ENCODE measurements at places on chromosomes 16 and 17. TPM values are rescaled to one million over a fixed set of nuclear protein-coding genes. Genes with fewer than 3 reads are reported as not detected.

SYCE1L gene
- total RNA-seq = not detected

- no peak overlapping the region for H3K4me3 ChIP-seq
- H3K27ac ChIP-seq = no peak overlapping the region
- H3K27me3 ChIP-seq = no peaks in the 10 kb centered on the region
- H3K36me3 ChIP-seq = peaks cover 3% of the 10 kb centered on the region
These were observed 11.4 kb downstream of the FAM117A start for GRCh38 chr17:49752508-49752907.

GRCh38 chr16:4323845-4324488, 8.1 kb downstream of the GLIS2 start:
- H3K4me1 ChIP-seq = peaks cover 92% of the 10 kb centered on the region
- DNase-seq = peak; percentile 82
- H3K36me3 ChIP-seq = no peaks in the 10 kb centered on the region
- H3K27ac ChIP-seq = peak overlapping the region; percentile 95

DNA sequence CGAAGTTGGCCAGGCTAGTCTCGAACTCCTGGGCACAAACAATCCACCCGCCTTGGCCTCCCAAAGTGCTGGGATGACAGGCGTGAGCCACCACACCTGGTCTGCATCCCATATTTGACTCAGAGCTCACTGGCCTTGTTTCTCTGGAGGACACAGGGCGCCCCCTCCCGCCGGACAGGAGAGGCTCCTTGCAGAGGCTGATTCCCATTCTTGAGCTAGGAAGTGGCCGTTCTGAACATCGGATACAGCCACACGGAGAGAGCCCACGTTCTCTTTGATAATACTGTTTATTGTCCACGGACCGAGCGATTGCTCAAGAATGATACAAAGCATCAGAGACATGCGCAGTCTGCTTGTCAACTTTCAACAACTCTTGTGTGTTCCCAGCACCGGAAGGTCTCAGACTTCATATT, 12.1 kb upstream of the USP36 start:
- no peaks in the 10 kb centered on the region for H3K36me3 ChIP-seq
- H3K27me3 ChIP-seq = no peaks in the 10 kb centered on the region
- H3K4me3 ChIP-seq = no peak overlapping the region
- no peaks in the 10 kb centered on the region for H3K4me1 ChIP-seq
- no peak overlapping the region for H3K27ac ChIP-seq
- no peak for DNase-seq

GRCh38 chr16:80191928-80192327, 348.9 kb upstream of the DYNLRB2 start:
- no peak for DNase-seq
- H3K27me3 ChIP-seq = no peaks in the 10 kb centered on the region
- H3K27ac ChIP-seq = no peak overlapping the region
- H3K36me3 ChIP-seq = no peaks in the 10 kb centered on the region
- H3K4me3 ChIP-seq = no peak overlapping the region
- no peaks in the 10 kb centered on the region for H3K4me1 ChIP-seq

DNA sequence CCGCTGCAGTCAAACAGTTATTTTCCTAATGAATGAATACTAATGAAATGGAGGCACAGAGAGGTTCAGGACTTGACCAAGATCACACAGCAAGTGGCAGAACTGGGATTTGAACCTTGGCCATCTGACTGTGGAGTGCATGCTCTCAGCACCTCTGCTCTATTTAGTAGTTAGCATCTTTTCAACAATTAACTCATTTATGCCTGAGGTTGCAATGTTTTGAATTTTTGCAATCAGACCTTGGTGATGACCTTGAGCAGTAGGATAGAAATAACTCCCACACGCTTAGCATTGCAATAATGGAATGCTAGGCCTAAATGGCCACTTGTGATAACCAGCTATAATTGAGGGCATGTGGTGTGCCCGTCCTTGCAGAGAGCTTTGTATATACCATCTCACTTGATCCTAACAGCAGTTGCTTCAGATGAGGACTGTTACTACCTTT, 31.0 kb downstream of the NAGPA start:
- H3K27me3 ChIP-seq = no peaks in the 10 kb centered on the region
- DNase-seq = no peak
- H3K36me3 ChIP-seq = no peaks in the 10 kb centered on the region

DNA sequence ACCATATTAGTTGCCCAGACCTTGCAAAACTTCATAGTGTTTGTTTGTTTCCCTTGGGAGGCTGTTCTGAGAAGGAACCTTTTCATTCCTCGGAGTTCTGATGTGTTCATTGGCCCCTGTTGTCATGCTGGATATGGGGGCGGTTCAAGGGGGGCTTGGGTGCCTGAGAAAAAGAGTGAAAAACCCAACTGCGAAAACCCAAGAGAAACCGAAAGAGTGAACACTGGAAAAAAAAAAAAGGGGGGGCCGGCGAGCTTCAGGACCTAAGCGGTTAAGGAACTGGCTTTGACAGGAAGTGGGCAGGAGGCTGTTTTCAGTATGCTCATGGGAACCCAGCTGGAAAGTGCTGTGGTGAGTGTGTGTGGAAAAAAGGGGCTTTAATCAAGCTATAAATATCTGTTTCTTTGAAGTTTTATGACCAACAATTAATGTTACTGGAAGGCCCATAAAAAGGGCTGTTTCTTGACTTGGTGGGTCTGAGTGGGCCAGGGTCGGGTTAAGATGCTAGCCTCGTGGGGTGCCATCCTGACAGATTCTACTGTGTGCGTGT, 510.7 kb downstream of the MAF start:
- H3K4me1 ChIP-seq = peaks cover 6% of the 10 kb centered on the region
- H3K36me3 ChIP-seq = no peaks in the 10 kb centered on the region
- H3K27me3 ChIP-seq = no peaks in the 10 kb centered on the region
- no peak for DNase-seq

DNA sequence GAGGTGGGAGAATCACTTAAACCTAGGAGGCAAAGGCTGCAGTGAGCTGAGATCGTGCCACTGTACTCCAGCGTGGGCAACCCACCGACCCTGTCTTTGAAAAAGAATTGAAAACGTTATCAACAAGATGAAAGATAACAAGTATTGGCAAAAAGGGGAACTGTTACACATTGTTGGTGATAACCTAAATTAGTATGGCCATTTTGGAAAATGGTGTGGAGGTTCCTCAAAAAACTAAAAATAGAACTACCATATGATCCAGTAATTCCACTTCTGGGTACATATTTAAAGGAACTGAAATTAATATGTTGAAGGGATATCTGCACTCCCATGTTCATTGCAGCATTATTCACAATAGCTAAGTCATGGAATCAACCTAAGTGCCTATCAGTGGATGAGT, 61.0 kb downstream of the ABHD15 start:
- H3K36me3 ChIP-seq = peaks cover 22% of the 10 kb centered on the region
- no peak for DNase-seq
- no peak overlapping the region for H3K27ac ChIP-seq
- H3K4me3 ChIP-seq = no peak overlapping the region
- no peaks in the 10 kb centered on the region for H3K27me3 ChIP-seq

DNA sequence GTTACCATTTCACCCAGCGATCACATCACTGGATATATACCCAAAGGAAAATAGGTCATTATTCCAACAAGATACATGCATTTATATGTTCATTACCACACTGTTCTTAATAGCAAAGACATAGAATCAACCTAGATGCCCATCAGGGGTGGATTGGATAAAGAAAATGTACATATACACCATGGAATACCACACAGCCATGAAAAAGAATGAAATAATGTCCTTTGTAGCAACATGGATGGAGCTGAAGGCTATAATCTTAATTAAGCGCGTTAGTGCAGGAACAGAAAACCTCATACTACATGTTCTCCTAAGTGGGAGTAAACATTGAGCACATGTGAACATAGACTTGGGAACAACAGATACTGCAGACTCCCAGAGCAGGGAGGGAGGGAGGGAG, 18.6 kb downstream of the CNTROB start:
- no peaks in the 10 kb centered on the region for H3K27me3 ChIP-seq
- H3K4me3 ChIP-seq = no peak overlapping the region
- no peak for DNase-seq
- H3K36me3 ChIP-seq = peaks cover 23% of the 10 kb centered on the region
- no peak overlapping the region for H3K27ac ChIP-seq

DNA sequence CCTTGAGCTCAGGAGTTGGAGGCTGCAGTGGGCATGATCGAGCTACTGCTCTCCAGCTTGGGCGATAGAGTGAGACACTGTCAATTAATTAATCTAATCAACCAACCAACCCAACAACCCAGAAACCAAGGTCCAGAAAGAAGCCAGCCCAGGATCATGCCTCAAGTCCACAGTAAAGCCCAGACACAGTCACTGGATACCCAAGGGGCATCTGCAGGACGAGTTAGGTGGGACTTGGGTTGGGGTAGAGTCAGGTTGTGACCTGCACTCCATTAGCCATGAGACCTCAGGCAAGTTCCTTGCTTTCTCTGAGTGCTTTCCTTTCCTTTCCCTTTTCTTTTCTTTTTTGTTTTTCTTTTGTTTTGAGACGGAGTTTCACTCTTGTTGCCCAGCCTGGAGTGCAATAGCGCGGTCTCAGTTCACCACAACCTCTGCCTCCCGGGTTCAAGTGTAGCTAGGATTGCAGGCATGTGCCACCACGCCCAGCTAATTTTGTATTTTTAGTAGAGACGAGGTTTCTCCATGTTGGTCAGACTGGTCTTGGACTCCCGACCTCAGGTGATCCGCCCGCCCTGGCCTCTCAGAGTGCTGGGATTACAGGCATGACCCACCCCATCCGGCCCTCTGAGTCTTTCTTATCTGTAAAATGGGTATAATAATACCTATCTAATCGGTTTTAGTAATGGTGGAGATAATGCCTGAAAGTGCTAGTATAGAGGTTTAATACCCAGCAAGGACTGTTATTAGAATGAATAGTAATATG, 3.5 kb upstream of the HSD17B1 start:
- peaks cover 16% of the 10 kb centered on the region for H3K4me1 ChIP-seq

- H3K4me3 ChIP-seq = no peak overlapping the region
- H3K4me1 ChIP-seq = no peaks in the 10 kb centered on the region
- H3K27me3 ChIP-seq = no peaks in the 10 kb centered on the region
- peak; percentile 25 for DNase-seq
- H3K27ac ChIP-seq = no peak overlapping the region
These were observed 26.8 kb upstream of the AXIN2 start for GRCh38 chr17:65588181-65588808.

DNA sequence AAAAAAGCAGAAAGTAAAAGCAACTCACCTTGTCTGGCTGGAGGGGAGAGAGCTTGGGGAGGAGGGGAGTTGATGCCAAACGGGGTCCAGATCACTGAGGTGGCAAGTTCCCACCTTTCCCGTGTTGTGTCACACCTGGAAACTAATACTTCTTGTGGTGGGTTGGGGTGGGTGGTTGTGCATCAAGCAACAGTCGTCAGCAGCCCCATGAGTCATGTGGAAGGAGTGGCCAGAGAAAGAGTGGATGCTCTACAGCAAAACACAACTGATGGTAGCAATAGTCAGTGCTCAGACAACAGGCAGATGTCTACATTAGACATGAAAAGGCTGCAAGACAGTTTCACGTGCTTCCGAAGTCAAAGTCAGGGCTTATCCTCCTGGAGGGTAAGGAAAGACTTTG, 35.4 kb downstream of the ARSG start:
- no peak for DNase-seq
- no peaks in the 10 kb centered on the region for H3K27me3 ChIP-seq
- no peaks in the 10 kb centered on the region for H3K36me3 ChIP-seq

GRCh38 chr17:16934133-16934795, 37.7 kb downstream of the TNFRSF13B start:
- no peak overlapping the region for H3K4me3 ChIP-seq
- no peaks in the 10 kb centered on the region for H3K27me3 ChIP-seq
- H3K27ac ChIP-seq = no peak overlapping the region
- no peaks in the 10 kb centered on the region for H3K4me1 ChIP-seq
- no peaks in the 10 kb centered on the region for H3K36me3 ChIP-seq
- DNase-seq = no peak

DNA sequence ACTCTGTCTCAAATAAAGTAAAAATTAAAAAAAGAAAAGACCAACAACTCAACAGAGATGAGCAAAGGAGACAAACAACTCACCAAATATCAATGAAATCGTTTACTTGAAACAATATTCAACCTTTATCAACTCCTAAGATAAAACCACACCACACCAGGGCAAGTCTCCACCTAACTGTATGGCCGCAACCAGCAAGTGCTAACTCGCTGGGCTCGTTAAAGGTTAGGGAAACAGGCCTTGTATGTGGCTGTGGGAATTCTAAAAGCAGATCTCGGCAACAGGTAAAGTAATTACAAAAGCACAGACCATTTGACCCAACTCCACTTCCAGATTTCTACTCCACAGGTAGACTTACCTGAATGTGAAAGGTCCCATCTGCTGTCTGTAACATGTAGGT, 9.3 kb downstream of the ZCCHC14 start:
- H3K4me3 ChIP-seq = no peak overlapping the region
- DNase-seq = no peak
- peaks cover 71% of the 10 kb centered on the region for H3K4me1 ChIP-seq
- H3K27ac ChIP-seq = no peak overlapping the region
- no peaks in the 10 kb centered on the region for H3K36me3 ChIP-seq

- DNase-seq = no peak
- H3K27ac ChIP-seq = peak overlapping the region; percentile 96
- no peaks in the 10 kb centered on the region for H3K36me3 ChIP-seq
- no peaks in the 10 kb centered on the region for H3K27me3 ChIP-seq
- H3K4me3 ChIP-seq = no peak overlapping the region
These were observed 2.4 kb downstream of the YPEL2 start for GRCh38 chr17:59333836-59334235.

DNA sequence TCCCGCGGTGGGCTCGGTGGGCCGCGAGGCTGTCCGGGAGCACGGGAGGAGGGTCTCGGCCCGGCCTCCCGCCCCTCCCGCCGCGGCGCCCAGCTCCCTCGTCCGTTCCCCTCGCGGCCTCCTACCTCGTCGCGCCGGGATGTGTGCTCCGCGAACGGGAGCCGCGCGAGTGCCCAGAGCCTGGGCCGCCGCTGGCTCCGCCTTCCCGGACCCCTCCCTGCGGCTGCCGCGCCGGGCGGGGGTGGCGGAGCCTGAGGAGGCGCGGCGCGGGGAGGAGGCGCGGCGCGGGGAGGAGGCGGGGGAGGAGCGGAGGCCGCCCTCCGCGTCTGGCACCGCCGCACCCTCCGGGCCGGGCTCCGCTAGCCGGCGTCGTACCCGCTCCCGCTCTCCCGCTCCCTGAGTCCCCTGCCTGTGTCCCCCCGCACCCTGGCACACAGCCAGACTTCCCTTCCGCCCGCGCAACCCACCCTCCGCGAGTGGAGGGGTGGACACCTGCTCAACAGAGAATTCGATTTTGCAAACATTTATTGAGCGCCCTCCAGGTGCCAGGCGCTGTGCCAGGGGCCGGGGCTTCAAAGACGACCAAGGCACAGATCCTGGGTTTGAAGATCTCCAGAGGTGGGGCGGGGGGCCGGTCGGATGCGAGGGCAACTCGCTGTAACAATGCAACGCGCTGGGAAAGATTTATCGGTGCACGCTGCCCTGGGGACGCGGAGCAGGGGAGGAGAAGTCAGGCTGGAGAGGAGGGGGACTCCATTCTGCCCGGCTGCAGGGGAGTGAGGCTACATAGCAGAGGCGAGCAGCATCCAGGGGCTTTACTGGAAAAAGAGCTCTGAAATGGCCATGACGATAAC, at the start of gene MPP3:
Gene MPP3 (minus strand): TSS at position 171 of the 854 bp plus-strand sequence. CDS start 1,240 bp downstream, outside the sequence.
- no peak within 1 kb of the TSS for H3K27ac ChIP-seq
- peak within 1 kb of the TSS; percentile 15 for H3K4me3 ChIP-seq
- DNase-seq = peak; percentile 73
- peaks cover 17% of the 10 kb centered on the region for H3K4me1 ChIP-seq
- H3K36me3 ChIP-seq = no peaks in the 10 kb centered on the region
